Stimulated activated CD4-positive, alpha-beta T cell treated with anti-CD3 and anti-CD28 coated beads, Interleukin-2, amount 100 ng/mL, for 4 hours (primary cell): ENCODE measurements at places on chromosomes 5 and 9.

DNA sequence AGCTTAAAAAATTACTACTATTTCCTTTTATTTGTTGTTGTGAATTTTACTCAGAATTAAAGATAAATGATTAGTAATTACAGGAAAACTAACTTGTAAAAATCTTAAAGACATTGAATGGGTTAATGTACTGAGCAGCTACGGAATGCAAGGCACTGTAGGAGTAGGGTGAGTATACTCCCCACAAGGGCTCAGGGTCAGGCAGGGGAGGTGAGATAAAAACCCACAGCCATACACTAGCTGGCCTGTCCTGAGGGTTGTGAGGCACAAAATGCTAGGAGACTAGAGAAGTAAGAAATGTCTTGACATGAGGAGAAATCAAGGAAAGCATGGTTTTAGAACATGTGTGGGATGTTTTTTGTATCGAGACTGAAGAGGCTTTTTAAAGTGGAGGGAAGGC is 13.4 kb downstream of the ZBED3 start:
- no peak for DNase-seq

GRCh38 chr5:146283344-146283761 is 55.3 kb upstream of the POU4F3 start:
- DNase-seq: no peak

GRCh38 chr9:27534131-27534530 is 4.5 kb upstream of the MOB3B start:
- DNase-seq: no peak

- peak; percentile 71 for DNase-seq
Observed at GRCh38 chr9:4970970-4971641, 14.0 kb upstream of the JAK2 start.

DNA sequence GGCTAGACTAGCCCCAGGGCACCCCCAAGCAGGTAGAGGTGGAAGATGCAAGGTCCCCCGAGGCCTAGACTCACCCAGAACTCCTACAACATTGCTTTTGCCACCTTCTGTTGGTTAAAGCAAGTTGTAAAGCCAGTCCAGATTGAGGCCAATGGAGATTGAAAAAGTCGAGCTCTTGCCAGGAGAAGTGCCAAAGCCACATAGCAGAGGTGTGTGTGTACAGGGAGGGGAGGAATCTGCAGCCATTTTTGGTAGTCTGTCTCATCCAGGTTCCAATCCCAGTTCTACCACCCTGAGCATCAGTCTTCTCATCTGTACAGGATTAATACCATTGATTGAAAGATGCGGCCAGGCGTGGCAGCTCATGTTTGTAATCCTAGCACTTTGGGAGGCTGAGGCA is 12.3 kb upstream of the URM1 start:
- no peak for DNase-seq

- DNase-seq: peak; percentile 45
Observed at GRCh38 chr5:128084228-128085167, 932 bp downstream of the SLC12A2 start.

DNA sequence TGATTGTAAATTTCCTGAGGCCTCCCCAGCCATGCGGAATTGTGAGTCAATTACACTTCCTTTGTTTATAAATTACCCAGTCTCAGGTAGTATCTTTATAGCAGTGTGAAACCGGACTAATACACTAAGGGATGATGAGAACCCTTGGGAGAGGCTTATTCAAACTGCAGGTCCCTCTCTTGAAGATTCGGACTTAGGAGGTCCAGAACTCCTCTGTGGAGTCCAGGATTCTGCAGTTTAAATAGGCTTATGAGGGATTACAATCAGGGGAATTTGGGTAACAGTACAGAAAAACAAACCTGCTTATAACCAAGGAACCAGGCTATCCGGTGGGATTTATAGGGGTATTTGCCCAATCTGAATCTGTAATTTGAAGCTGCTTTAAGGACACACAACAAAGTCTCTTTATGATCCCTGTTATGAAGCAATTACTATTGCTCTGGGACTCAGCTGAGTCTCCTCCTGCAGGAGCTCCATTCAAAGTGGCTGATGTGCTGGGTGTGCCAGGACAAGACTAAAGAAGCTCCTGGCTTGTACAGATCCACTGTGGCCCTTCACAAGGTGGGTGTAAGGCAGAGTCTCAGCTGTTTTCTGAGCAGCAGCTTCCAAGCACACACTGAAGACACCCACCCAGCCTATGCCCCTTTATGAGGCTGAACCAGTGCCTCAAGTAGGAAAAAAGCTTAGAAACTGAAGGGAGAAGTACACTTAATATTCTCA is 41.8 kb upstream of the LHFPL2 start:
- no peak for DNase-seq

GRCh38 chr5:132841305-132841704 is 10.9 kb upstream of the SHROOM1 start:
- DNase-seq: no peak

DNA sequence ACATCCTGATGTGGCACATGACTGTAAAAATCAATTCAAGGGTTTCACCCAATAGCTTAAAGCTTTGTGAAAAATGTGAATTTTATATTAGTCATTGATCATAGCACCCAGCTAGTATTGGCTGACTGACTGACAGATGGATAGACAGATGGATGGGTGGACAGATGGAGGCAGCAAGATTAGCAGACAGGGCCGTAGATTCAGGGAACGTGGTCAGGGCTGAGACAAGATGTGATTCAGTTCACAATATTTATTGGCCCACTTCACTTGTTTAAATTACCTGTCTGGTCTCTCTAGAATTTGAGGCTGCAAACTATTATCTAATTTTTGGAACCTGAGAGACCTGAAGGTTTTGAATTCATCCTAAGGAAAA is 12.0 kb upstream of the PCSK5 start:
- DNase-seq: no peak

GRCh38 chr5:145521523-145521922 is 313.6 kb downstream of the PRELID2 start:
- no peak for DNase-seq

DNA sequence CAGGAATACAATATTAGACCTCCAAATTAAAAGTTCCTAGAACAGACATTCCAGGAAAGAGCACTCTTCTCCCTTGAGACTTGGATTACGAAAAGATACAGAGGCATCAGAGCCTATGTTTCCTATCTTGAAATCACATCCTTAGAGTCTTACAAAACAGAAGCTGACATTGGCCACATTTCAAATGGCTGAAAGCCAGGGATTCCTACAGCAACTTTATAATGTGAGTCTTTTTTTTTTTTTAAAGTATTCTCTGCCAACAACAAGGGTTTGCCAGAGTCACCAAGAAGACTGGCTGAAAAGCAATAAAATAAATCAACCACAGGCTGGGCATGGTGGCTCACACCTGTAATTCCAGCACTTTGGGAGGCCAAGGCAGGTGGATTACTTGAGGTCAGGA is 63.1 kb downstream of the TRPM6 start:
- no peak for DNase-seq

- no peak for DNase-seq
Observed at GRCh38 chr5:127702926-127703561, at the start of gene CCDC192. Gene CCDC192 (plus strand): TSS chr5:127703391. CDS start chr5:127703446, 55 bp downstream.

DNA sequence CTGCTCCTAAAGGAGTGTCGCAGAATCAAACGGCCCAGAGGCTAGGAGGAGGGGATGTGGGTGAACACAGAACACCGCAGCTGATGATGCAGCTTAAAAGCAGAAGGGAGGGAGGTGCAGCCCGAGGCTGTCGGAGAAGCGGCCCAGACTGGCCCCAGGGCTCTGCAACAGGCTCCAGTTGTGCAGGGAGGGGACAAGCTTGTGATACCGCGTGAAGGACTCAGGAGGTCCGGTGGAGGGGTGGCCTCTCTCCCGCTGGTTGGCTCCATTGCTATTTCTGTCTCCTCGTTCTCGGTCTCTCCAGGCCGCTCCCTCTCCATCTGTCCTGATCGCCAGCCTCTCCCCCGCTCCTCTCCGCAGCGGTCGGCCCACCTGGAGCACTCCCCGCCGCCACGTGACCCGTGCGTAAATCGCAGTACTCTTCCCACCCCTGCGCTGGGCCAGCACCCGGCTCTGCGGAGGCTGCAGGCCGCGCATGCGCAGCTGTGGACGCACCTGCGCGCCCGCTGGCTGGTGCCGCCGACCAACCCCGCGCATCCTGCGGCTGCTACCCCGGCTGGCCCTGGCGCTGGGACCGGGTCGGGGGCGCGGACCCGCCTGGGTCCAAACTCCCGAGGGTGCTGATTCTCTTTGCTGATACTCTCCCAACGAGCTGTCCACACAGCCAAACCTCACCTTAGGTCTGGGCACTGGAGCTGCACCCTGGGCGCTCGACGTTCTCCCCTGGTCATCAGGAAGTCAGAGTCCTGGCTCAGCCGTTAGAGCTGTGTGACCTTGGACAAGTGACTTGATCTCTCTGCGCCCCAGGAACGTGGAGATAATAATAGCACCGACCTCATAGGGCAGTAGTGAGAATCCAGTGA is 3.7 kb upstream of the STXBP1 start:
- peak; percentile 80 for DNase-seq

- DNase-seq: no peak
Observed at GRCh38 chr5:132000677-132001453, 10.6 kb downstream of the ACSL6 start.
